ENCODE measurements at places on chromosomes 6 and 20. TPM values are rescaled to one million over a fixed set of nuclear protein-coding genes. Genes with fewer than 3 reads are reported as not detected.

Gene SPTLC3
- total RNA-seq = 18.7 TPM

Gene ADAM33
- 11.7 TPM for total RNA-seq

DNA sequence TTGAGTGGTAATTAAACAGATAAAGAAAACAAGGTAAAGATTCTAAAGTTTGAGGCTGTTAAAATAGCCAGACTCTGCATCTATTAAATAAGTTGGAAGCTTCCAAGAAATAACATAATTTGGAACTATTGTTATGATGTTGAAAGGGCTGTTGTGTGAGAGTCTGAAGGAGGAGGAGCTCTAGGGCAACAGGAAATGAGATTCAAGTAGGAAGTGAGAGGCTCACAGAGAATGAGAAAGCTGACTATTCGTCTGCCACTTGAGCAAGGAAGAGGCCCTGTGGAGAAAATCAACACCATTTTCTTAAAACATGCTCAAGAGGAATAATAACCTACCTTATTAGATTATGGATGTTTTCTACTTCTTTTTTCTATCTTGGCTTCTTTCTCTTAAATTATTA is 185.2 kb downstream of the SLC24A3 start:
- no peak for DNase-seq

DNA sequence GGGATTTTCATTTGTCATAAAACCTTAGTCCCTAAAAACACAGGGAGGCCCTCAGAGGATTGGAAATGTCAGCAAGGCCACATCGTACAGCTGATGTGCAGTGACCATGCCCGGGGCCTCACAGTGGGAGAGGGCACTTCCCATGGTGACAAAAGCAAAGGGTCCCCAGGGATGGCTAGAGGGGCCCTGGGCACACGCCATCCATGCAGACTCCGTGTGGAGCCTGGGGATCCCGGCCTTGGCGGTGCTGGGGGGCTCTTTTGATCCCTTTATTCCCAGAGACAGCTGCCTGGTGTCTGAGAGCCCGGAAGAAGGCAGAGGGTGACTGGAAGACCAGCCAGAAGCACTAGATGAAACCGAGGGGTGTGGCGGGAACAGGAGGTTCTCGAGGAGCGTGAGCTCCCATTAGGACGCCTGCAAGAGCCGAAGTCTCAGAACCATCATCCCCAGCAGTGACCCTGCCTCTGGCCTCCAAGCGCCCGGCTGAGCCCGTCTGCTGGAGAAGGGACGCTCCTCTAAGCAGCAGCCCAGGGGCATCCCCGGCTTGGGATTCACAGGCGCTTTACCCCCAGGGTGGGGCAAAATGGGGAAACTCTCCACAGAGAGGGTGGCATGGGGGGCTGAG is 49.1 kb upstream of the FRMD1 start:
- DNase-seq = no peak

Gene SRXN1
- total RNA-seq = 32.0 TPM

Gene LY6G5B
- 11.0 TPM for total RNA-seq

GRCh38 chr6:68834551-68834950 is 199.5 kb downstream of the ADGRB3 start:
- no peak for DNase-seq

- DNase-seq = no peak
Measured at GRCh38 chr6:111724505-111724904, 118.8 kb upstream of the TRAF3IP2 start.

DNA sequence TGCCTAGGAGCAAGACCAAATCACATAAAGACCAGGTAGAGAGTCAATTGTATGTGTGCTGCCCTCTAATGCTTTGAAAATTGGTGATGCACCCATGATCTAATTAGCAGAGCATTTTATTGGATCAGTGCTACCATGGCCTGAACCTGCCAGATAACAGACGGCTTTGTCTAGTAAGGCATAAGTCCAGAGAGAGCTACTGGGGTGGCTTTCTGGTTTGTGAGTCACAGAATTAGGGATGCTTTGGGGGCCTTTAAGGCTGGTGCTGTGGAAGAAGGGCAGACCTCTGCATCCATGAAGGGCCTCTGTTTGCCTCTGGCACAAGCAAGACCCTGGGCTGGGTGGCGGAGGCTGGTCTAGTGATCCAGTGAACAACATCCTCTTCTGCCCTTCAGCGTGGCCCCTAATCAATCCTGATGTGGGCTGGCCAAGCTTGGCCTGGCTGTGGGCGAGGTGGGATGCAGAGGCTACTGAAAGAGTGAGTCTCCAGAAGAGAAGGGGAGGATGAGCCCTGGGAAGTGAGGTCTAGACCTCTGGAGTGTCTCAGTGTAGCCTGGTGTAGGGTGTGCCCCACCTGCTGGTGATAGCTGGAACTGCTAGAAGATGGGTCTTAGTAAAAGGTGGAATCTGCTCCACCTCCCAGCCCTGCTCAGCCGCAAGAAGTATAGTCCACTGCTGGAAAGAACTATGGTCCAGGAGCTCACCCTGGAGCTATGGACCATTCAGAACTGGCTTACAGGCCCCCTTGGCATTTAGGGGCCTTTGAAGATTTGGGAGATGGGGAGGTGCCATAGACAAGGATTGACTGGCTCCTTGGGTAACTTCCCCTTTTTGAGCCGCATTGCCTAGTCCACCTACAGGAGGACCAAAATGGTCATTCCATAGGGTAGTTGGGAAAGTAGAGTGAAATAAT is 36.7 kb upstream of the AAR2 start:
- DNase-seq = peak; percentile 77

DNA sequence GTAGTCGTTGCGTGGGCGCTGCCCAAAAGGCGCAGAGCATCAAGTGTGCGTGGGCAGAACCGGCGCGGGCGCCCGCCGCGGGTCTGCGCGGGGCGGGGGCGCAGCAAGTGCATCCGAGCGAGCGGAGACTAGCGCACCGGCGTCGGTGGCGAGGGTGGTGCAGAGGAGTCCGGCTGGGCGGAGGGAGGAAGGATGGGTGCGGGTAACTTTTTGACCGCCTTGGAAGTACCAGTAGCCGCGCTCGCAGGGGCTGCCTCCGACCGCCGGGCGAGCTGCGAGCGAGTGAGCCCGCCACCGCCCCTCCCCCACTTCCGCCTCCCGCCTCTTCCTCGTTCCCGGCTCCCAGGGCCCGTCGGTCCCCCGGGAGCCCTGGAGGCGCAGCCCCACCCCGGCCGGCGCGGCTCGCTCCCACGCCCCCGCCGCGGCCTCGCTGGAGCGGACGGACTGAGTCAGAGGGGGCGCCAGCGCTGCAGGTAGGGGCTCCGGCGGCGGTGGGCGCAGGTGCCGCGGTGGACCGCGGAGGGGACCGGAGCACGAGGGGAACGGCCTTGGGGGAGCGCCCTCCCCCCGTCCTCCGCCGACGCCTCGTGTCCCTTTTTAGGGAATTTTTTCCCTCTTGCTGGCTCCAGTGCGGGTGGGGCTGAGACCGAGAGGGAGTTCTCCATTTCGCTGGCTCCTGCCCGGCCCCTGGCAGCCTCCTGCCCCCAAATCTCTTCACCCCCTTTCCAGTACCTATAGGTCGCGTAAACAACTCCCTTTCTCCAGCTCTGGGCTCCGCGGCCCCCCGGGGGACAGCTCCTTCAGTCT is 1.6 kb upstream of the DBNDD2 start:
- DNase-seq = peak; percentile 83

Gene SLC24A3
- total RNA-seq = 7.9 TPM

Gene MSH5
- total RNA-seq = 14.9 TPM

- no peak for DNase-seq
Measured at GRCh38 chr20:38117635-38118034, 47.4 kb downstream of the TGM2 start.

Gene ENPP5
- 11.4 TPM for total RNA-seq

Gene RNF182
- 5.3 TPM for total RNA-seq

GRCh38 chr20:62208795-62209755 is 11.0 kb downstream of the HRH3 start:
- peak; percentile 25 for DNase-seq

- DNase-seq = no peak
Measured at GRCh38 chr20:47680804-47681529, 104.3 kb downstream of the SULF2 start.

Gene GPR6
- not detected for total RNA-seq

DNA sequence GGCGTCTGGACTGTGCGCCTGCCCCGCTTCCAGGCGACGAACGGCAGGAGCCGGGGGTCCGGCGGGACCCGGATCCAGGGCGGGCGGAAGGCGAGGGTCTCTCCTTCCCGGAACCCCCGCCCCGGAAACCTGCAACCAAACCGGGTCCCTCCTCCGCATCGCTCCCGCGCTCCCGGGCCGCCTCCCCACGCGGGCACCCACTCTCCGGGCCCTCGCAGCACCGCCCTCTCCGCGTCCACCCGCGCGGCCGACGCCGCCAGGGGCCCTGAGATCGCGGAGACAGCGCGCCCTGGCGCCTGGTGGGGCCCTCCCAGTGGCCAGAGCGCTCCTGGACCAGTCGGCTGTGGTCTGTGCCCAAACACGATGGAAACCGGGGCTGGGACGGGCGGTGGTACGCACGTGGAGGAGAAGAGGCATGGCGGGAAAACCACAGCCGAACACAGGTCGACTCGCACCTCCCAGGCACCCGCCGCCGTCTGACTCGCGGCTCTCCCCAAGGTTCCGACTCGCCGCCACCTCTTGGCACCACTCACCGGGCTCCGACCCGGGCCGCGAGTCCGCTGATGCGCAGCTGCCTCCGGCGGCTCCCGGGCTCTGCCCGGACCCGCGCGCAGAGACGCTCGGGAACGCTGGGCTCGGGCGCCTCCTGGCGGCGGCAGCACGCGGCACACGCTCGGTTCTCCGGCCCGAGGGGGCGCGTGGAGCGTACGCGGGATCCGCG is 7.9 kb downstream of the NKX2-2 start:
- DNase-seq = peak; percentile 66

- no peak for DNase-seq
Measured at GRCh38 chr6:20532881-20533280, 1.4 kb upstream of the CDKAL1 start.

Gene NFS1
- total RNA-seq = 22.2 TPM

- DNase-seq = no peak
Measured at GRCh38 chr6:162140251-162140852, 587.2 kb downstream of the PRKN start.

DNA sequence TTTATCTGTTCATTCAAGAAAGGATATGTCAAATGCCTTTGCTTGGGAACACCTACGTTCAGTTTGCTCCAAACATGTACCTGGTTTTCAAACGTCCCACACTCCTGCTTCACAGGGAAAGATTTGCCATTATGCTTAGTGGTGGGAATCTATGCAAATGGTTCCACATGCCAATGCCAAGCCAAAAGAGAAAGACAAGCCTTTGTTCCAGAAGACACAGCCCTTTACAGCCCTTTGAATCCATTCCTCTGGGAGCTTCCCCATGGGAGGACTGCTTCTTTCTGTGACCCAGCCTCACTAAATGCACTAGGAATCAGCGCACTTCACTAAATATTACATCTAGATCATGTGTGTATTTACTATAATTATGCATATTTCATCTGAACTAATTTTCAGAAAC is 619.5 kb downstream of the PRKN start:
- no peak for DNase-seq

DNA sequence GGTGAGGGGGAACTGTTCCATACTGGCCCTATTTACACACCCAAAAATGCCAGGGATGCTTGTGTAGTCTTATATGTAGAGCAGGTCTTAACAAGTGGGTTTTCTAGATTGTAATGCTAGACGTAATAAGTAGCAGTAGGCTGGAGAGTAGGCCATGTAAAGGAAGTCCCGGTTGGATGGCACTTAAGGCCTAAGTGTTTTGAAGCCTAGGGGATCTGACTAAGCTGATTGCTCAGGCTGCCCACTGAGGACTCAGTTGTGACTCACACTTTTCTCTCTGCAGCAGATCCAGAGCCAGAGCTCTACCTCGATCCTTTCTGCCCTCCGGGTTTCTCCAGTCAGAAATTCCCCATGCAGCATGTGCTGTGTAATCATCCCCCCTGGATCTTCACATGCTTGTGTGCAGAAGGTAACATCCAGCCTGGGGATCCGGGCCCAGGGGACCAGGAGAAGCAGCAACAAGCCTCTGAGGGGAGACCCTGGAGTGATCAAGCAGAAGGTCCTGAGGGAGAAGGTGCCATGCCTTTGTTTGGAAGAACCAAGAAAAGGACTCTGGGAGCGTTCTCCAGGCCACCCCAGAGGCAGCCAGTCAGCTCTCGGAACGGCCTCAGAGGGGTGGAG is 26.6 kb downstream of the ZNF133 start:
- DNase-seq = no peak

Gene SEMG1
- not detected for total RNA-seq

- no peak for DNase-seq
Measured at GRCh38 chr6:16324606-16325225, 86.3 kb downstream of the GMPR start.

DNA sequence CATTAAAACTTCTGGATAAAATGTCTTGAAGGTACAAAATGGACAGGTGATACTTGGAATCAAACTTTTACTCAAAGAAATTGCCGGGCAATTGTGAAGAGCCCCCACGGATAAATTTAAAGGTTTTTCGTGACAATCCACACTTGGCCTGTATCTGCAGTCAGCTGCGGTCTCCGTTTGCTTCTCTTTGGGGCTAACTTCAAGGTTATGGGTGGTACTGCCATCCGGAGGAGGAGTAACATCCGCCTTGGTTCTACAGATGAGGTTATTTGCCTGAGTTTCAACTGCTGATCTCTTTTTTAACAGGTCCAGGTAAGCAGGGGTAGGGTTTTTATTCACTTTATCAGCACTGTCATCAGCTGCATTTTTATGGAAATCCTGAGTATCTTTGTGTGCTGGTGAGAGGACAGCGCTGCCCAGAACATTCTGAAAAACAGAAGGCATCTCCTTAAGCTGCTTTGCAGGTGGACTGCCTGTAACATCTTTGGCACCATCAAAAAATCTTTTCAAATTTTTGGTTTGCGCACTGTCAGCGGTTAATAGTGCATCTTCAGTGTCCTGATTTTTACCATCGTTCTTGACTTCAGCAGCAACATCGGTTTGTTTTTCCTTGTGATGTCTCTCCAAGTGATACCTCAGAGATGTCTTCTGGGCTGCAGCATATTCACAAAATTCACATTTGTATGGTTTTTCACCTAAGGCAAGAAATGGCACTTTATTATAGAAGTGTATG is 16.9 kb downstream of the ZNF217 start:
- DNase-seq = no peak

Gene CUTA
- total RNA-seq = 153 TPM

- DNase-seq = no peak
Measured at GRCh38 chr6:63188828-63189227, 22.4 kb upstream of the FKBP1C start.

DNA sequence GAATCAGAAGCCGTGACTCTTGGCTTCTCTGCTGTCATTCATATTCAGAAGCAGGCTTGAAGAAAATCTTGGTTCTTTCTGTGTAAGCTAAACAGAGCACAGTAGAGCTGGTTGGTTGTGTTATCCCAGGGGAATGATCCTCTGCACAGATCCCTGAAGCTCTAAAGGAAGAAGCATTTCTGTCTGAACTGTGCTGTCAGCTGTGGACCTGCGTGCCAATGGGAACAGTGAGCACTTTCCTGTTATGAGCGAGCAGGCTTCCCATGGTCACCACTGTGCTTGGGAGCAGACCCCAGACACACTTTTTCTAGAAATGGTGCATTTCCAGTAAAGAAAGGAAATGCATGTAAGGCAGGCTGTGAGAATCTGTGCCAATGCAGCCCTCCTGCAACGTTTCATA is 490.2 kb downstream of the EPM2A start:
- DNase-seq = no peak

- no peak for DNase-seq
Measured at GRCh38 chr6:75209184-75209723, 3.4 kb upstream of the COL12A1 start.

- no peak for DNase-seq
Measured at GRCh38 chr20:10430000-10430466, 4.0 kb downstream of the MKKS start.

Gene CCHCR1
- 16.5 TPM for total RNA-seq

Gene CCN2
- total RNA-seq = 83.1 TPM

- no peak for DNase-seq
Measured at GRCh38 chr6:48184648-48185047, 73.7 kb upstream of the PTCHD4 start.

- DNase-seq = no peak
Measured at GRCh38 chr6:162337412-162337811, 390.2 kb downstream of the PRKN start.

Gene TENT5A
- total RNA-seq = 26.6 TPM
